ENCODE measurements at places on chromosomes 12 and 14. TPM values are rescaled to one million over a fixed set of nuclear protein-coding genes. Genes with fewer than 3 reads are reported as not detected.

DNA sequence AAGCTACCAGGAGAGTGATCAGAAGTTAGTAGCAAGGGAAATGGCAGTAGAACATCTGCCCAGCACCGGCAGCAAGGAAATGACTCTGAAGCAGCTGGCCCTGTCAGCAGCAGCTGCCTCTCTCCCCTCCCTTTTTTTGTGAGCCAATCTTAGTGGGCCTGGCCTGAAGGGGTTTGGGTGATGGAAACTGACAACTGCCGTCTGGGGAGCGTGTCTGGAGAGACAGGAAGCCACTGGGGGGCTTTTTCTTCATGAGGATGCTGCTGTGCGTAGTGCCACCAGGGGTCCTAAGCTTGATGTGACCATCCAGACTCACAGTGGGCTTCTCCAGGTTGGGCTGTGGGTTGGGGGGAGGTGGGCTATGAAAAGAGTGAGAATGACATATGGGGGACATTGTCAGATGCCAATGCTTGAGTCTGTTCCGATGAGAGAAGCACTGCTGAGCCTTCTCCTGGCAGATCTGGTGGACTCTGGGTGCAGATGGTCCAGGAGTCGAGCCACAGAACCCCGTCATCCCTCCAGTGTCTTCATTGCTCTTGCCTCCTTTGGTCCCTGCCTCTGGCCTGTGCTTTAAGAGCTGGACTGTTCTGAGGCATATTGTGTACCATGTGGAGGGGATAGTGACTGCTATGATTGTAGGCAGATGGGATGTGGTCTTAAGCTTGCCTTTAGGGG lies 87.6 kb upstream of the HIF1A start:
- DNase-seq: no peak

DNA sequence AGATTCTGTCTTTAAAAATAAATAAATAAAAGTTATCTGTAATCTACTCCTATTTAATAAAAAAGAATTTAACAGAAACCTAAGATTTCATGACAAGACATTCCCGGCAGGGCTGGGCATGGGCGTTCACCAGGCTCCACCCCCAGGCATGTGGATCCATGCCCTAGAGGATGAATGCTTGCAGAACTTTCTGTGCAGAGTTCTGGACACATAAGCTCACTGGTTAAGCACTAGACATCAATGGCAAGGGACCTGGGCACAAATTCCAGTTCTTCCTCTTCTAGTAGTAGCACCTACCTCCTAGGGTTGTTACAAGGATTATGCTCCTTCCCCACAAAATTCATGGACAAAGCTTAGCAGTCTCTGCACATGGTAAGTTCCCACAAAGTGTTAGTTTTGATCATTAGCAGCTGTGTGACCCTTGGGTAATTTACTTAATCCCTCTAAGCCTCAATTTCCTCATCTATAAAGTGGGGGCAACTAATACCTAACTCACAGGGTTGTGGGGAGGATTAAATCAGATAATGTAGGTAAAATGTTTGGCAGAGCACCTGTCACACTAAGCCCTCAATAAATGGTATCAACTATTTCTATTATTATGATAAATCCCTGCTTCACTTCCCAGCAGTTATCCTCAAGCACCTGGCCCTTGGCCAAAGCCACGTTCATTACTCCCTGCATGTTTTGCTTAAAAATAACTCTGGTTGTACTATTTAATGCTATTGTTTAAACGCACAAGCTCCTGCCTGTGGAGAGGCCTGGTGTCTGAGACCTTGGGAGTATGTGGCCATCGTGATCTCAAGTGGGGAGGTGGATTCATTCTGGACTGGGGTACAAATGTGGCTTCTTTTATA lies 9.8 kb downstream of the GALNT6 start:
- no peak for DNase-seq

- DNase-seq: no peak
Measured at GRCh38 chr14:90777830-90778485, 38.3 kb downstream of the TTC7B start.

TAS2R43 gene
- total RNA-seq: 0.25 TPM

- DNase-seq: peak; percentile 66
Measured at GRCh38 chr12:67482751-67483661, 165.5 kb upstream of the DYRK2 start.

- peak; percentile 72 for DNase-seq
Measured at GRCh38 chr14:72745991-72746980, 147.6 kb downstream of the DPF3 start.

- peak; percentile 33 for DNase-seq
Measured at GRCh38 chr14:89524990-89525667, 108.1 kb upstream of the FOXN3 start.

DNA sequence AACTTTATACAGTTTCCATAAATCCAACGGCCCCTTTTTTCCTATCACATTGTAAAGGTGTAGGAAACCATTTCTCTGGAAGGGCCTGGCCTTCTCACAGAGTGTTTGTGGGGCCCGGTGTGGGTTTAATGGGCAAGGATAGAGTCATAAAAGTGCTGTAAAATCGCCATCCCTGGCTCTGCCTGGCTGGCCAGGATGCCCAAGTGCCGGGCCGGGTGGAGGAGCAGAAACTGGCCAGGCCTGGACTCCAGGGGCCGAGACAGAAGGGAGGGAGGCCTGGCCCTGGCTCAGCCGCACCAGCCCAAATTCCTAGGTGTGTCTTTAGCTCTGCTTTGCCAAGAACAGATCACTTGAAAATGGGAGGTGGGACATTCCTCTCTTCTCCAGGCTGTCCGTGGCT lies 77.1 kb upstream of the DICER1 start:
- DNase-seq: no peak

APOLD1 gene
- 18.9 TPM for total RNA-seq

DNA sequence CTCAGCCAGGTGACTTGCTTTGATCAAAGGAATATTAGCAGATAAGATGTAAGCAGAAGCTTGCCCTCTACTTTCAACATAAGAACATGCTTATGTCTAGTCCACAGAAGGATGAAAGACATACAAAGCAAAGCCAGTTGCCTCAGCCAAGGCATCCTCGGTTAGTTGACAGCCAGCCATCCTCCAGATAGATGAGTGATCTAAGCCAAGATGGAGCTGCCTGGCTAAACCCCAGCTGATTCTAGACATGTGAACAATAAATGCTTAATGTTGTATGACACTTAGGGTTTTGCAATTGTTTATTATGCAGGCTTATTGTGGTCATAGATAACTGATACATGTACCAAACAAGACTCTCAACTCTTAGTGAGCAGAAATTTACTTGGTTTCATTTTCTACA lies 157.6 kb upstream of the TMTC2 start:
- DNase-seq: no peak

LRRC10 gene
- not detected for total RNA-seq

- DNase-seq: peak; percentile 37
Measured at GRCh38 chr12:57813111-57813970, 5.2 kb downstream of the AVIL start.

Data from M059J (cell line).